ENCODE measurements at places on chromosomes 7 and 10.

DNA sequence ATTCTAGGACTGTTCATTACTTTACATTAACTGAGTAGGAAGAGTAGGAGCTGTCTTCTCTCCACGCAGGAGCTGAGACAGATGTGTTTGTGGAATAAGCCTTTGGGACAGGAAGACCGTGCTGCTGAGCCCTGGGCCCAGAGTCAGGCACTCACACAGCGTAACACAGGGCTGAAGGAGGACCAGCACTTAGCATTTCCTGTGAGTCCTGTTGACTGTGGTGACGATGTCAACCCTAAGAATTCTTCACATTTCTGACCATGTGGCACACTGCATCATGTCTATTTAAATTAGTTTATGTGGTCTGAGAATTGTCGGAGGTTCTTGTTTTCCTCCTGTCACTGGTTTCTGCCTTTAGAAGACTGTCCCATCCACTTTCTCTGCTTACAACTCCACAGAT, 117.2 kb downstream of the PIP4K2A start:
- DNase-seq, result no peak

DNA sequence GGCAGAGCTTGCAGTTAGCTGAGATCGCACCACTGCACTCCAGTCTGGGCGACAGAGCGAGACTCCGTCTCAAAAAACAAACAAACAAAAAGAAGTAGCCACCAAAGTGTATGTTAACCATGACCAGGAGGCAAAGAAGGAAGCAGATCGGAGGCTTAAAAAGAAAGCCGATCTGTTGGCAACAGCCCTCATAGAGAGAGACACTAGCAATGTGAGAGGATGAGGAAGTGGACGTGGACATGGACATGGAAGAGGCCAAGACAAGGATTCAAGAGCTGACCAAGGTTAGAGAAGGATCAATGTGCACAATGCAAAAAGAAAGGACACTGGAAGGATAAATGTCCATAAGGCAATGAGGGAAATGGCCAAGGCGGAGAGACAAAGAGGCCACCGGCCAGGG, 14.9 kb upstream of the ADCK2 start:
- no peak for DNase-seq

DNA sequence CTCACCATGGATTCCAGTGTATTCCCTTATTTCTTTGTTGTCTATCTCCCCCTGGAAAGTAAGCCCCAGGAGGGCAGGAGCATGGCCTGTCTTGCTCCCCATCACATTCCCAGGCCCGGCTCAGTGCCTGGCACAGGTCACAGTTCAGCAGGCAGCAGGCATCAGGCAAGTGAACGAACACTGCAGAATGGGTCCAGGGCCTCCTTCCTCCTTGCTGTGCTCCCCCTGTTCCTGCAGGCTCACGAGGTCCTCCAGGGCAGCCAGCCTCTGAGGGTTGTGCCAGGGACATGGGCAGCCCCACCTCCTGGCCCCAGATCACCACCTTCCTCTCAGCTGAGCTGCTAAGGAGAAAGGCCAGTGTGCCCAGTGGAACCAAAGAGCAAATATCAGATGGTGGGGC, 41.8 kb downstream of the PDLIM1 start:
- no peak for DNase-seq

DNA sequence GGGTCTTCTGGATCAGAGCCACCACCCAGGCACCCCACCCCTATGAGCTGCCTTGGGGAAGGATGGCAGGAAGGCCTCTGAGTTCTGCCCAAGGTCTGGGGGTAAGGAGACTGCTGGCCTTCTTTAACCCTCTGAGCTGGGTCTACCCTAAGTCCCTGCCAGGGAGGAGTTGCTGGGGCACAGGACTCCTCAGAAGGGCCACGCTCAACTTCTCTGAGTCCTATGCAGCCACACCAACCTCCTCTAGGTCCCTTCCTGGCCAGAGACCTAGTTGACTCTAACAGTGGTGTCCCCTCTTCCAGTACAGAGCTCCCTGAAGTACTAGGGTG, 2.6 kb upstream of the NEURL1 start:
- DNase-seq, result no peak

DNA sequence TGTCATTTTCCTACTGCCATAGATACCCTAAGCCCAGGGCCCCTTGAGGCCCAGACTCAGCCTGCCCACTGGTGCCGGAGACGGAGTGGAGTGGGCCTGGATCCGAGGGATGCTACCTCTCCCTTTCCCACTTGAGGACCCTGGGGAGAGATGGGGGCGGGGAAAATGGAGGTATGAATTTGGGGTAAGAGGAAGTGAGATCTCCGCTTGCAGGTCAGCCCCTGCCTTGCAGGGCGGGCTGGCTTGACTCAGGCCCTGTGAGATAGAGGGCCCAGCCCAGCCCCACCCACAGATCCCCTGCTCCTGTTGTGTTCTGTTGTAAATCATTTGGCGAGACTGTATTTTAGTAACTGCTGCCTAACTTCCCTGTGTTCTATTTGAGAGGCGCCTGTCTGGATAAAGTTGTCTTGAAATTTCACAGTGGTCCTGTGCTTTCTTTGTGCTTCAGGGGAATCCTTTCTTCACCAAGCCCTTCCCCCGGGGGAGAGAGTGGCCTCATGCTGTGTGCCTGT, 13.2 kb downstream of the YKT6 start:
- no peak for DNase-seq

DNA sequence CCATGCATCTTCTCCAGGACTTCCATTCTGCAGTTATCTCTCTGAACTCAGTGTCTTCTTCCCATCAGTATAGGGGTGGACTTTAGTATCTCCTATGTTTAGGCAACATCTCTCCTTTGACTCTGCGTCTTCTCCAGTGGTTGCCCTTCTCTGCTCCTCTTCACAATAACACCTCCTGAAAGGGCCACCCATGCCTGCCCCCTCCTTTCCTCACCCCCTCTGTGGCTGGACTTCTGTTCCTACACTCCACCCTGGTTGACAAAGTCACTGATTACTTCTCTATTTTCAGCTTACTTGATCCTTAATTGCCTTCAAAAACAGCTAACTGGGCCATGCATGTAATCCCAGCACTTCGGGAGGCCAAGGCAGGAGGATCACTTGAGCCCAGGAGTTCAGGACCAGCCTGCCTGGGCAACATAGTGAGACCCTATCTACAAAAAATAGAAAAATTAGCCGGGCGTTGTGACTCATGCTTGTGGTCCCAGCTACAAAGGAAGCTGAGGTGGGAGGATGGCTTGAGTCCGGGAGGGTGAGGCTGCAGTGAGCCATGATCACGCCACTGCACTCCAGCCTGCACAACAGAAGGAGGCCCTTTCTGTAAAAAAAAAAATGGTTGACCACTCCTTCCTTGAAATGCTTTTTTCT, 13.7 kb downstream of the SRGN start:
- peak; percentile 19 for DNase-seq
